ENCODE measurements at places on chromosomes 5 and 9. TPM values are rescaled to one million over a fixed set of nuclear protein-coding genes. Genes with fewer than 3 reads are reported as not detected.

DOCK2 gene
- total RNA-seq, result 168 TPM

- no peaks in the 10 kb centered on the region for H3K36me3 ChIP-seq
- H3K4me3 ChIP-seq, result no peak overlapping the region
- no peaks in the 10 kb centered on the region for H3K27me3 ChIP-seq
- H3K27ac ChIP-seq, result no peak overlapping the region
- DNase-seq, result no peak
- no peaks in the 10 kb centered on the region for H3K4me1 ChIP-seq
Measured at GRCh38 chr5:145925353-145925752, 11.0 kb upstream of the SH3RF2 start.

- peaks cover 48% of the 10 kb centered on the region for H3K36me3 ChIP-seq
- no peak for DNase-seq
- no peaks in the 10 kb centered on the region for H3K4me1 ChIP-seq
- no peak overlapping the region for H3K27ac ChIP-seq
- no peaks in the 10 kb centered on the region for H3K27me3 ChIP-seq
Measured at GRCh38 chr9:136923881-136924280, 20.7 kb downstream of the FBXW5 start.

FAM151B gene
- total RNA-seq, result 0.30 TPM

CER1 gene
- total RNA-seq, result not detected

CKMT2 gene
- total RNA-seq, result not detected

GRCh38 chr5:174601946-174602345 is 122.4 kb upstream of the MSX2 start:
- DNase-seq, result no peak
- H3K4me1 ChIP-seq, result no peaks in the 10 kb centered on the region
- no peaks in the 10 kb centered on the region for H3K36me3 ChIP-seq
- no peak overlapping the region for H3K27ac ChIP-seq
- no peak overlapping the region for H3K4me3 ChIP-seq

- H3K4me3 ChIP-seq, result no peak overlapping the region
- no peaks in the 10 kb centered on the region for H3K36me3 ChIP-seq
- no peak overlapping the region for H3K27ac ChIP-seq
- no peaks in the 10 kb centered on the region for H3K4me1 ChIP-seq
- H3K27me3 ChIP-seq, result peaks cover 23% of the 10 kb centered on the region
Measured at GRCh38 chr9:38130724-38131123, 61.7 kb upstream of the SHB start.

DNA sequence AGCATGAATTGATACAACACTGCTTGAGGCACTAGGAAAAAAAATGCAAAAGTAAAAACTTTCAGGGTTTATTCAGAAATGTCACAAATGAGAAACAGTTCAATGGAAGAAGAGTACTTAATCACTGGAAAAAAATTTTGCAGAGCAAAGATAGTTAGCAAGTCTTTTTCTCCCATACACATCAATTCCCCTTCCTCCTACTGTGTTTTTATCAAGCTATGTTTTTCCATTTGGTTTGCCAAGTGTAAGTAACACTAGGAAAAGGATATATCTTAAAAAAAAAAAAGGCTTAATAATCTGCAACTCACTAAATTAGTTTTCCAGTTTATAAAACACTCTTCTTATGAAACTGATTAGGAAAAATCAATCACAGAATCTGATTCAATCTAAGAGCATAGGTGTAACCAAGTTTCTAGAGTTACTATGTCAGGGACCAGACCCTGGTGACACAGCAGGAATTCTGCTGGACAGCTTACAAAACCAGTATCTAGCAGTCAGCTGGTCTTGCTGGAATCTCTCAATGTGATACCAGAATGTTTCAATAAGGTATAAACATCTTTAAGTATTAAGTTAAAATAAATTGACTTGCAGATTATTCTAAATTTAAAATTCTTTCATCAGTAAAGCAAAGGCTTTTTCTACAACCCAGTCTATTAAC is 34.7 kb downstream of the RNF145 start:
- no peaks in the 10 kb centered on the region for H3K27me3 ChIP-seq
- DNase-seq, result no peak
- H3K36me3 ChIP-seq, result peaks cover 24% of the 10 kb centered on the region
- H3K27ac ChIP-seq, result no peak overlapping the region
- H3K4me1 ChIP-seq, result peaks cover 20% of the 10 kb centered on the region
- no peak overlapping the region for H3K4me3 ChIP-seq

Measured in T-cell (primary cell).